A549 (cell line): ENCODE measurements at places on chromosomes 16 and 17.

GRCh38 chr17:49755663-49756283 lies 8.2 kb downstream of the FAM117A start:
- no peak for DNase-seq

DNA sequence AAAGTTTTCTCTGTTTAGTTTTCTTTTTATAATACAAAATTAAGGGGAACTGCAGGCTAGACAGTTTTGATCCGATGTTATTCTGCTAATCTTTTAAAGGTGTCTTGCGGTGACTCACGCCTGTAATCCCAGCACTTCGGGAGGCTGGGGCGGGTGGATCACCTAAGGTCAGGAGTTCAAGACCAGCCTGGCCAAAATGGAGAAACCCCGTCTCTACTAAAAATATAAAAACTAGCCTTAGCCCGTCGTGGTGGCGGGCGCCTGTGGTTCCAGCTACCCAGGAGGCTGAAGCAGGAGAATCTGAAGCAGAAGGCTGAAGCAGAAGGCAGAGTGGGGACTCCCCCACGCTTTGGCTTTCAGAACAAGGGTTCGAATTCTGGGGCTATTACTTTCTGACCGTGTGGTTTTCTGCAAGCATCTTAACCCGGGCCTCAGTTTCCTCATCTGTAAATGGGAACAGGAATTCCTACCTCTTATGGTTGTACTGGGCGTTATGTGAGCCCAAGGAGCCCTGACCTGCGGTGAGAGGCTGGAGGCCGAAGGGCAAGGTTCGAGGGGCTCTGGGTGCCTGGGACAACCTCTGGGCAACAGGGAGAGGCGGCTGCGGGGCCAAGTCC lies 1.2 kb upstream of the KATNB1 start:
- no peak for DNase-seq

GRCh38 chr17:66778531-66779236 lies 56.2 kb upstream of the CACNG5 start:
- DNase-seq, result no peak

GRCh38 chr16:84418056-84418849 lies 49.9 kb downstream of the ATP2C2 start:
- no peak for DNase-seq

DNA sequence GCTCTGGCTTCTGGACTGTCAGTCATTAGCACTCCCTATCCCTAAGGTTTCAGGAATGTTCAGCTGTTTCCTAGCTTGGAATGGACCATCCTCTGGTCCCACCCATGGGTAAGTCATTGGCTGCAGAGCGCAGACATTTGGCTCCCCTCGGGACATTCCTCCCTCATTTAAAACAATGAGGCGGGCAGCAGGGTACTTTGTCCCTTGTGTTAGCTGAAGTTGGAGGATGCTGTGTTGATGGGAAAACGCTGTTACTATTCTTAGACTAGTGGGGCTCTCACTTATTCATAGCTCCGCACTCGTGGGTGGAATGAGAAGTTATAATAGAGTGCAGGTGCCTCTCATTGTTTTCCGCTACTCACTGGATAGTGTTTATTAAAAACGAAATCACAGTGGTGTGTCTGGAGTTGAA lies 673.8 kb downstream of the WWOX start:
- DNase-seq, result no peak

- DNase-seq, result no peak
Observed at GRCh38 chr16:13390093-13390985, 488.9 kb downstream of the SHISA9 start.

DNA sequence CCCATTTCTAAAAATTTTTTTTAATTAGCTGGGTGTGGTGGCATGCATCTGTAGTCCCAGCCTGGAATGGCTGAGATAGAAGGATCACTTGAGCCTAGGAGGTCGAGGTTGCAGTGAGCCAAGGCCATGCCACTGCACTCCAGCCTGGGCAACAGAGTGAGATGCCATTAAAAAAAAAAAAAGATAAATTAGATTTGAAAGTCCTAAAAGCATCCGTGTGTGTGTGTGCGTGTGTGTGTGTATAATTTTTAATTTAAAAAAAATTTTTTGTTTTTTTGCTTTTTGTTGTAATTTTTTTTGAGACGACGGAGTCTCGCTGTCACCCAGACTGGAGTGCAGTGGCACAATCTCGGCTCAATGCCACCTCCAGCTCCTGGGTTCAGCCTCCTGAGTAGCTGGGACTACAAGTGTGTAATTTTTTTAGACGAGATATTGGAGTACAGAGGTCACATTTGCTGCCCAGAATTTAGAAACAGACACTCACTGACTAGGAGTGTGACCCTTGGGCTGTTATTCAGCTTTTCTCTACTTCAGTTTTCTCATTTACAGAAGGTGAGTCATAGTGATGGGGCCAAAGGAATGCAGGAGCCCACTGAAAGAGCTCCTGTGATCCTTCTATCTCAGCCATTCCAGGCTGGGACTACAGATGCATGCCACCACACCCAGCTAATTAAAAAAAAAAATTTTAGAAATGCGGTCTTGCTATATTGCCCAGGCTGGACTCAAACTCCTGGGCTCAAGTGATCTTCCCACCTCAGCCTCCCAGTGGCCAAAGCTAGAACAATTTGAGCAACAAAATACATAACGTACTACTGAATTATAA lies 25.5 kb upstream of the TBX4 start:
- DNase-seq, result peak; percentile 83

GRCh38 chr16:50390914-50391716 lies 22.3 kb upstream of the BRD7 start:
- no peak for DNase-seq

GRCh38 chr16:67936880-67937605 lies 393 bp upstream of the PSMB10 start:
- peak; percentile 56 for DNase-seq

DNA sequence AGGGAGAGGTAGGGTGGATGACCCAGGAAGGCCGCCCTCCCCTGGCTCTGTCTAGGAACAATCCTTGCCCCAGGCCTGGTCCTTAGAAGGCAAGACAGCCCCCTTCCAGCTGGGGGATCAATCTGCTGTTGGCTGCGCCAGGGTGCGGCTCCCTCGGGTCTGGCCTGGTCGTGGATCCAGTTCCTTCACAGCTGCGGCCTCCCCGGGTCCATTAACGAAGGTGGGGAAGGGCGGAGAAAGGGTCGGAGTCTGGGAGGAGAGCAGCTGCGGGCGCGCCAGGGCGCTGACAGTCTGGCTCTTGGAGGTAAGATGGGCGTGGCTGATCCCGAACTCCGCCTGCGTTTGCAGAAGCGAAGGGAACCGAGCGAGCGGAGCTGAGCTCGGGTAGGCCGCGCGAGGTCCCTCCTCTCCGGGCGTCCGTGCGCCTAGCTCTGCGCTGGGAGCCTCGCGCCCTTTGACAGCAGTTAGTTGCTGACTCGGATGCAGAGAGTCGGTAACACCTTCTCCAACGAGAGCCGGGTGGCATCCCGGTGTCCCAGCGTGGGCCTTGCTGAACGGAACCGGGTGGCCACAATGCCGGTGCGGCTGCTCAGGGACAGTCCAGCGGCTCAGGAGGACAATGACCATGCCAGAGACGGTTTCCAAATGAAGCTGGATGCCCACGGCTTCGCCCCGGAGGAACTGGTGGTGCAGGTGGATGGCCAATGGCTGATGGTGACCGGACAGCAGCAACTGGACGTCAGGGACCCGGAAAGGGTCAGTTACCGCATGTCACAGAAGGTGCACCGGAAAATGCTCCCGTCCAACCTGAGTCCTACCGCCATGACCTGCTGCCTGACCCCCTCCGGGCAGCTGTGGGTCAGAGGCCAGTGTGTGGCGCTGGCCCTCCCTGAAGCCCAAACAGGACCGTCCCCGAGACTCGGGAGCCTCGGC lies at the start of gene HSPB9:
TSS of gene HSPB9 (plus strand) at position 434 of the 933 bp plus-strand sequence. CDS start at position 481, 47 bp downstream.
- no peak for DNase-seq

DNA sequence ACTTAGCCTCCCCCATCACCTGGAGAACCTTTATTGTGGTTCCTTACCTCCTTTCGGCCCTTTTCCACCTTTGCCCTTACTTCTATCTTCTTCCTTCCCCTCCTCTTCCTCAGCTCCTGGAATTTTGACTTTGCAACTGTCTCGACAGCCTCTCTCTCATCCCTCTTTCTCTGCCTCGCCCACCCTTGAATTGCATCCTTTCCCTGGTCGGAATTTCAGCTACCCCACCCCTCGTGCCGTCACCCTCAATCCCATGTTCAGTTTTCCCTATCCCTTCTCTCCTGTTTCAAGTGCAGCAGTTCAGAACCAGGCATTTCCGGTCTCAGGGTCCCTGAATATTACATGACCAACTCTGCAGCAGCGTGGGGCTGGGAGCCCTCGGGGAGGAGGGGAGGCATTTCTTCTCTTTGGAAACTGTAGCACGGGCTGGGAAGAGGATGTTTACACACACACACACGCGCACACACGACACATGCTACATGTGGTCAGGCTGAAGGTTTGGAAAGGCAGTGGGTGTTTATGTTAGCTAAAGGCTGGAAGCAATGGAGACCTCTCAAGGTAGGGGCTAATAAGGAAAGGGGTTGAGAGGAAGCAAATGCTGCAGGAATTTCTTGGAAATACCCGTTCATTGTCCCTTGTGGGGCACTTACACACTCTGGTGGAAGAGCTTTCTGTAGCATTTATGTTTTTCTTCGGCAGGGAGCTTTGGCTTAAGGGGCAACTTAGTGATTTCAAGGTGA lies 971 bp downstream of the MINK1 start:
- no peak for DNase-seq

DNA sequence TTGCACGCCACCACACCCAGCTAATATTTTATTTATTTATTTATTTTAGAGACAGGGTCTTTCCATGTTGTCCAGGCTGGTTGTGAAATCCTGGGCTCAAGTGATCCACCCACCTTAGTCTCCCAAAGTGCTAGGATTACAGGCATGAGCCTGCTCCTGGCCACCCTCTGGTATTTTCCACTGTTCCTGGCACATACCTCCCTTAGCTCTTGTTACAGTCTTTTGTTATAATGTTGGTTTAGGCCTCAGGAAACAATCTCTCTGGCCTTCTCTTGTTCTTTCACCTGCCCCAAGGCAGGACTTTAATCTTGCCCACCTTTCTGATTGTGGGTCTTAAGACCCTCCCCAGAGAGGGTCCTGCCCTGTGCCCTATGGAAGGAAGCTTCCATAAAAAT lies 3.6 kb upstream of the CYTH1 start:
- no peak for DNase-seq

GRCh38 chr17:71726341-71726740 lies 394.5 kb upstream of the SOX9 start:
- no peak for DNase-seq

DNA sequence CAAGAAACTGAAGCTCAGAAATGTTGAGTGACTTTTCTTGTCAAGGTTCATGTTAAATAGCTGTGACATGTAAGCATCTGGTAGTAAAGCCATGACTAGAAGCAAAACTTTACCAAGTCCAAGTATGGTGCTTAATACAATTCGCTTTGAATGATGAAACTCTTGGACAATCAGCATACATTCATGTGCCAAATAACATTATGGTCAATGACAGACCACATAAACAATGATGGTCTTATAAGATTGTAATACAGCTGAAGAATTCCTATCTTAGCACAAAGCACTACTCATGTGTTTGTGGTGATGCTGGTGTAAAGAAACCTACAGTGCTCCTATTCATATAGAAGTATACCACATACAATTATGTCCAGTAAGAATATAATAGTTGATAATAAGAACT lies 97.1 kb upstream of the RPRML start:
- DNase-seq, result no peak

- DNase-seq, result no peak
Observed at GRCh38 chr17:75498039-75498725, 17.2 kb downstream of the CASKIN2 start.

DNA sequence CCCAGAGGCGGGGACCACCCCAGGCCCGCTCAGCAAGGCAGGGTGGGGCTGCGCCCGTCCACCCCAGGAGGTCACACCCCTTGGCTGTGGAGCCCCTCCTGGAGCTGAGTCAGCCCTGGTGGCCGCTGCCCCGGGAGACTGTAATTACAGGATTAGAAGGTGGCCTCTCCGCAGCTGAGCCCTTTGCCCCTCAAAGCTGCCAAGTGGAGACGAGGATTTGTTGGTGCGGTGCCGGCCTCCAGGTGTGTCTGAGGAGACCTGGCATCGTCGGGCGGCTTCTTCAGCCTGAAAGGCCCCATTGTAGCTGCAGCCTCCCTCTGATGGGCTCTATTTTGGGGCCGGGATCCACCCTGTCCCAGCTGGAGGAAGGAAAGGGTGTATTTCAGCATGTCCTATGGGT lies 22.7 kb upstream of the SPNS2 start:
- no peak for DNase-seq

GRCh38 chr17:48102798-48103715 lies 1.8 kb upstream of the CBX1 start:
- DNase-seq, result peak; percentile 63

GRCh38 chr16:57799600-57800199 lies 2.6 kb downstream of the KIFC3 start:
- DNase-seq, result no peak

- no peak for DNase-seq
Observed at GRCh38 chr16:55453909-55454308, 25.1 kb upstream of the MMP2 start.

DNA sequence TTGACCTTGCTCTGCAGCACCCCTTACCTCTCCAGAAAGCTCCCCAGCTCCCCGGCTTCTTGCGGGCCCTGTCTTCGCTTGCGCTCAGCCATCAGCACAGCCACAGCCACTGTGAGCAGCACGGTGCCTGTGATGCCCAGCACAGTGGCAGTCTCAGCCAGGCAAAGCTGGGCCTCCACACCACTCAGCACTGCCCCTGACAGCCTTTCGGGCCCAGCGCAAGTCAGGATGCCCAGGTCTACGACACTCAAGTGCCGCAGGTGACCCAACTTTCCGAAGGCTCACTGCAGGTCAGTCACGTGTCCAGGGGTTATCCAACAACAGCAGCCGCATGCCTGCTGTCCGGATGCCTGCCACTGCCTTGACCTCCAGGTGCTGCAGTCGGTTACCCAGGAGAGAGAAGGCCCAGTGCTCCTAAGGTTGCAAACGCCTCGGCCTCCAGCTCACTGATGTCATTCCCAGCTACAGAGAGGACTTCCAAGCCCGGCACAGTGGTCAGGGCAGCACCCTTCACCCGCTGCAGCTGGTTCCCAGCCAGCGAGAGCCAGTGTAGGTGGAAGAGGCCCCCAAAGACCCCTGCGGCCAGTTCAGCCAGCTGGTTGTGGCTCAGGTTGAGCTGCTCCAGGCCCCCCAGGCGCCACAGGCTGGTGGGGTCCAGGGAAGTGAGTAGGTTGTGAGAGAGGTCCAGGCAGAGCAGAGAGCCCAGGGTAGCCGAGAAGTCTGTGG lies 8.9 kb upstream of the TMEM101 start:
- DNase-seq, result no peak

GRCh38 chr16:21646721-21647561 lies 5.5 kb downstream of the IGSF6 start:
- DNase-seq, result no peak

- no peak for DNase-seq
Observed at GRCh38 chr17:82831818-82832200, 8.0 kb downstream of the ZNF750 start.

GRCh38 chr16:1188432-1189189 lies 35.7 kb downstream of the CACNA1H start:
- DNase-seq, result no peak

GRCh38 chr17:35889818-35890773 lies 9.9 kb upstream of the CCL5 start:
- DNase-seq, result peak; percentile 13

GRCh38 chr17:77826132-77826873 lies 132.2 kb upstream of the TNRC6C start:
- no peak for DNase-seq

- DNase-seq, result peak; percentile 71
Observed at GRCh38 chr17:7266784-7267183, 4.5 kb upstream of the CLDN7 start.

- no peak for DNase-seq
Observed at GRCh38 chr17:20228410-20228809, 219.3 kb downstream of the SPECC1 start.

GRCh38 chr17:77361986-77362620 lies 221.3 kb downstream of the SEC14L1 start:
- DNase-seq, result no peak

- DNase-seq, result no peak
Observed at GRCh38 chr16:89315271-89315670, 97.8 kb downstream of the ZNF778 start.
